Retina (tissue), 1 donor: ENCODE measurements at places on chromosomes 12 and 14.
A peak's percentile ranks its signal among the peaks of the same experiment; 100 is the strongest.

- DNase-seq, result no peak
These were observed 31.8 kb upstream of the COX6A1 start for GRCh38 chr12:120406069-120406468.

DNA sequence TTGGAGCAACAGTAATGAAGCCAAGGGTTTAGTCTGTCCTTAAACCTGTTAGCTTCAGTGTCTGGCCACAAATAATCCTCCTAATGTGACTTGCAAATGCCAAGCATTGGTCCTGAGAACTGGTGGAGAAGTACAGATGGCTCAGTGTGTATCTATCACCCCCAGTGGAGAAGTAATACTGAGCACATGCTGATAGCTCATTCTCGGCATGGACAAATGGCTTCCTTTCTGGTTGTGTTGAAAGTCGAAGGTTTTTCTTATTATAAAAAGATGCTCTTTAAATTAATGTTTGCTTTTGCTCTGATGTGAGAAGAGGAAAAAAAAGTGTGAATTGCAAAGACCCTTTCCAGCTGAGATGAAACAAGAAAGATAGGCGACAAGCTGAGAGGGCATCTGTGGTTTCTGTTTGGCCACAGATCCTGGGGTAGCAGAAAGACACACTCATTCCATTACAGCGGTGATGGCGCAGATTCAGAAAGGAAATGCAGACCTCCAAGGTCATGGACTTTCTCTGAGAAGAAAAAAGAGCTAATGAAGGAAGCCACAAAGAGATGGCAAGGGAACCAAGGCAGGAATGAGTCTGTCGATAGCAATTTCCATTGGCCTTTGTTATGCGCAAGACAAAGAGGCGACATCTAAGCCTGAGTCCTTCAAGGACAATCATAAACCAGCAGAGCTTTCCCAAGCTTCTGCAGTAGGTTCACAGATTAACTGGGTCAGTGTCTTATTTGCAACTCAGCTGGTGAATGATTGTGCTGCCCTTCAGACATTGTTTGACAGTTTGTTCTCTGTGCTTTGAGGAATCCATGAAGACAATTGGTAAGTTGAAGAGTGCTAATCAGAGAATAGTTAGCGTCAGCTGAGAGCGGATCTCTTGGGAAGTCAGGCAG is 155.5 kb upstream of the RGS6 start:
- DNase-seq, result peak; percentile 70

DNA sequence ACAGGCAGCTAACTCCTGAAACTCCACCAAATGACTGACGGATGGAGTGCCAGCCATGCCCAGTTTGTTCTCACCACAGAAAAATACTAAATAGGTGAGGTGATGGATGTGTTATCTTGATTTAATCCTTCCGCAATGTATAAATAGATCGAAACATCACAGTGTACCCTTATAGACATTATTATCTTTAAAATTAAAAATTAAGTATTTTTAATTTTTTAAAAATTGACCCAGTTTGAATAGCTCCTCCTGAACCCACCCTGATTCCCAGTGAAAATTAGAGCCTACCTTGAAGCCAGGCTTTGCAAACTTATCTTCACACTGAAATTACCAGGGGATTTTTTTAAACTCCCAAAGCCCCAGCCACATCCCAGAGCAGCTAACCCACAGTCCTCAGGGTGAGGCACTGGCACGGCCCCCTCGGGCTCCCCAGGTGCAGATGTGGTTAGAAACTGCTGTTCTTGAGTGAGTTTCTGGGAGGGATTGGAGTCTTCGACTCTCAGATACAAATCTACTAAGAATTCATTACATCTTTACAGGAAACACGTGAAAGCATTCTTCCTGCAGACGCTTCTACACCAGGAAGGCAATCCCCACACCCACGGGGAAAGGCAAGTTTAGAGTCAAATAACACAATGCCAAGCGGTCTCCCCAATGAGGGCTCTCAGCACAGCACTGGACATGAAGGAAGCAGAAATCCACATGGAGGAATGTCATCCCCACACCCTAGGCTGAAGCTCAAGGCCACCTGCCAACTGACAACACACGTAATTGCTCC is 126.4 kb downstream of the RIMBP2 start:
- peak; percentile 23 for DNase-seq

GRCh38 chr14:99717682-99718013 is 33.5 kb downstream of the CYP46A1 start:
- DNase-seq, result no peak

DNA sequence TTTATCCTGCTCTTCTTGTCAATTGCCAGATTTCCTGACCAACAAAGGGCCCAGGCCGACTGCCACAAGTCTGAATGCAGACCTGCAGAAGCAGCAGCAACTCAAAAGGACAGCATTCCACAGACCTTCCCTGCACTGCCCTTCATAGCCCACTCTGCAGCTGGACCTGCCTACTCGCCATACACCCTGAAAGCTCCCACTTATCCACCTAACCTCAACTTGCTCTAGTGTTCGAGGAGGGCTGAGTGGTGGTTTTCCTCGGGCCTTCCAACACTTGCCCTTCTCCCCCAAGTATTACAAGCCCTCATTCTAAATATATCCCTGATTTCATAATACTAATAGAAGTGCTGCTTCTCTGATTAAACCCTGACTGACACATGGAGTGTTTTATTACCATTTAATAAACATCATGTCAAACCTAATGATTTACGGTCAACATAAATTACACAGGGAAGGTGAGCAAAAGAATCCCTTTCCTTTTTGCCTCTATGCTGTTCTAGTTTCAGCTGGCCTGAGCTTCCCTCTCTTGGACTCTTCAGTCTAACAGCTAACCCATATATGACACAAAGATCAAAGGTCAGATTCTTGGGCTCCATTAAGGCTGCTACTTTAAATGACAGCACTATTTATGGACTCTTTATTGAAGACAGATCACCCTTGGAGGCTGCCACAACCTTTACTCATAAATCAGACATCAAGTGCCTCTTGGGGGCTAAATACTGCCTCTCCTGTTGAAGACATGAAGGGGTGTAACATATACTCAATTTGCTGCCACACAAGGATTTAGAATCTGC is 1546.9 kb upstream of the TMEM132C start:
- DNase-seq, result peak; percentile 34

- DNase-seq, result no peak
These were observed 146.2 kb upstream of the RFLNA start for GRCh38 chr12:124148481-124149273.

DNA sequence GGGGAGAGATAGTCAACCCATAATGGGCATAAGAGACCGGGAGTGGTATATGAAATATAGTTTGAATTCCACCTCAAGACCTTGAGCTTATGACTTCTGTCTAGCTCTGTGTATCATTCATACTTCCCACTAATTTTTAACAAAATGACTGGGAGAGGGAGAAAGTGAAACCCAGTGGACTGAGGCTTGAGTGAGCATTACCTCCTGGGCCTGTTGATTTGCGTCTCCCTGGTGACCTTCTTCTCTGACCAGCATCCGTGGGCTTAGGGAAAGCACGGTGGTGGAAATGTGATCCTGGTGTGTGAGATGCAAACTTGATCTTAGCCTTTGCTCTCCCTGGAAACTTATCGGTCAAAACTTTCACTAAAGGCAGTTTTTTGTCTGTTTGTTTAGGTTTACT is 207.9 kb upstream of the BCL2L14 start:
- no peak for DNase-seq

DNA sequence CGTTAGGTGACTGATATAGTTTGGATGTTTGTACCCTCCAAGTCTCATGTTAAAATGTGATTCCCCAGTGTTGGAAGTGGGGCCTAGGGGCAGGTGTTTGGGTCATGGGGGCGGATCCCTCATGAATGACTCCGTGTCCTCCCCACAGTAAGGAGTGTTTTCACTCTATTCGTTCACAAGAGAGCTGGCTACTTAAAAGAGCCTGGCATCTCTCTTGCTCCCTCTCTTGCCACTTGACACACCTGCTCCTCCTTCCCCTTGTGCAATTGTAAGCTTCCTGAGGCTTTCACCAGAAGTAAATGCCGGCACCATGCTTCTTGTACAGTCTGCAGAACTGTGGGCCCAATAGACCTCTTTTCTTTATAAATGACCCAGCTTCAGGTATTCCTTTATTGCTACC is 2.6 kb downstream of the IFI27L2 start:
- DNase-seq, result no peak

DNA sequence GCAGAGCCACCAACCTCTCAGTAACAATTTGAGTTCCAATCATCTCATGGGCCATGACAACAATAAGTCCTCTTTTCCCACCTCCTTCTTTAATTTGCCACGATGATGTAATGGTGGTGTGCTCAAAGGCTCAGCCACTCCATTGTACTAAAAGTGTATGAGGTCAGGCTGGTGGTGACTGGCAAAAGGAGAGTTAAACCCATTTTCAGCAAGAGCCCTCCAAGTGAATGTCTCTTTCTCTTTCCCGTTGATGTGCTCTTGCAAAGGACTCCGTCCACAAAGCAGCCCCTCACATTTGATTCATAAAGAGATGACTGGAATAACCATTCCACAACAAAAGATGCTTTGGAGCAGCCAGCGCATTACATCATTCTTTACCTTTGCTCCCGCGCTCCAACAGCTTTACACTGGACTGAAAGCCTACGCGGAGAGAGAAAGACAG is 41.6 kb downstream of the DUSP16 start:
- DNase-seq, result peak; percentile 67

- DNase-seq, result peak; percentile 92
These were observed 945 bp upstream of the HIP1R start for GRCh38 chr12:122834104-122834920.

DNA sequence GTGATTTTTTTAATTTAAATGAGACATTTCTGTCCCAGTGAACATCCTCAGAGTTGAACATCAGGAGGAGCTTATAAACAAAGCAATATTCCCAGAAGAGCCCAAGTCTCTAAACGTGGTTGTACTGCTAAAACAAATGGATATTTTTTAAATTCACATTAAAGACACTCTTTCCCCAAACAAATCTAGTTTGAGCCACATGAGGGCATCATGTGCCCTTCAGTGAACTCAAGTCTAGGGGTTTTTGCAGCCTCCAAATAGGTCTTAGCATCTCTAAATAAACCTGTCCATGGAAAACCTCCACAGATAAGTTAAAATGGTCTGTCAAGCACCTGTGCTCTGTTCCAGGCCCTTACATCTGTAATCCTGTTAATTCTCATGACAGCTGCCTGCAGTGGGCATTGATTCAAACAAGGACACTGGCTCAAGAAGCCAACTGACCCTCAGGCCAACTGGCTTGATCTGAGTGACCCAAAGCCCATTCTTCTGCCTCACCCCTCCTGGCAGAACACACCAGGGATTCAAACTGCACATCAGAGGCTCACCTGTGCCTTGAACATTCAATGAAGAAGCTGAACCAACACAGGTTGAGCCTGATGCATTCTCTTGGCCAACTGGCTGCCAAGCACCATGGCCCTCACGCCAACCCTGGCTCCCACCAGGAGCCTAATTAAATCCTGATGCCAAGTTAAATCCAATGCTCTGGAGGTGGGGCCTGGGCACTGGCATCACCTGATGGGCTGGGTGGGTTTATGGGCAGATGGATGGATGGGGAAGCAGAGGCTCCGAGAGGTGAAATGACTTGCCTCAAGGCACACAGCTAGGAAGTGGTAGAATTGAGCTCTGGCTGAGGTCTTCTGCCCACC is 8.6 kb downstream of the ISCU start:
- no peak for DNase-seq

DNA sequence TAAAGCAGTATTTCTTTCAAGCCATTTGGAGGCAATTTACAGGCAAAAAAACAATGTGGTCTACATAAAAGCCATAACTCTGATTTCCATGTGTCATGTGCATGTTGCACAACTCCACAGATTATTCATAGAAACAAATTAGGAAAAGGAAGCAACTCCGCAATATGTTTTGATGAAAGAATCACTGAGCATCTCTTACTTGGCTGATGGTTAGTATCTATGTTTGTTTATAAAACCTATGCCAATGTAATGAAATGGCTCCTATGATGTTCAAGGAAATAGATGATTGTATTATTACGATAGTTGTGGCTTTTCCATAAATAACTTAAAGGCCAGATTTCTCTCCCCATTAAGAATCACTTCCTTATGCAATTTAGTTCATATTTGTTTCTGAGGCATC is 373.7 kb downstream of the CCDC91 start:
- DNase-seq, result no peak

DNA sequence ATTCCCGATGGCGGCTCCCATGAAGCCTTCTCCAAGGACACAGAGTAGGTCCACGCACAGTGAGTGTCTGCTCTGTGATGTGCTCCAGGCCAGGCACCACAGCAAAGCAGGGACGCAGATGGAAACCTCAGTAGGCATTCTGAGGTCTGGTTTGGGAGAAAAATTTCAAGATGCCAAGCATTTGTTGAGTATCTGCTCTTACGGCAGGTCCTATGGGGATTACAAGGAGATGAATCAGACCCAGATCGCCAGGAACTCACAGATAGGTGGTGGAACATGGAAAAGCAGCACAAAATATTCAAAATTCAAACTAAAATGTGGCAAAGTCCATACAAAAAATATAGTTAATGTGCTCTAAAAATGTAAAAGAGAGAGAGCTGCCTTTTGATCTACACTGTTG is 684.9 kb upstream of the TMEM132C start:
- no peak for DNase-seq

- DNase-seq, result no peak
These were observed 126.8 kb upstream of the MAP1LC3B2 start for GRCh38 chr12:116432314-116432750.

DNA sequence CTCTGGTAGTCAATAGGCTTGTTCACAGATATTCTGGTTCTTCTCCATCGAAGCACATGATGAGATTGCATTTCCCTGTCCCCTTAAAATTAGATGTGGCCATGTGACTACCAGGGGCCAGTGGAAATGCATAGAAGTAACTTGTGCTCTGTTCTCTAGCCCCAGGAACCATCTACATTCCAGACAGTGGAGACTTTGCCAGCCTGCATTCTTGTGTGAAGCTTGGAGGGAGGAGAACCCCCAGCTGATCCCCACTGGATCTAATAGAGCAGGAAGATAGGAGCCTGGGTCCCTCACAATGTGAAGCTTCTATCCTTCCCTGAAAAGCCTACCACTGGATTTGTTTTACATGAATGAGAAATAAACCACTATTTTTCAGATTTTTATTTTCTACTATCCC is 130.1 kb downstream of the KITLG start:
- no peak for DNase-seq

GRCh38 chr14:36723530-36723929 is 61.9 kb downstream of the PAX9 start:
- DNase-seq, result no peak

DNA sequence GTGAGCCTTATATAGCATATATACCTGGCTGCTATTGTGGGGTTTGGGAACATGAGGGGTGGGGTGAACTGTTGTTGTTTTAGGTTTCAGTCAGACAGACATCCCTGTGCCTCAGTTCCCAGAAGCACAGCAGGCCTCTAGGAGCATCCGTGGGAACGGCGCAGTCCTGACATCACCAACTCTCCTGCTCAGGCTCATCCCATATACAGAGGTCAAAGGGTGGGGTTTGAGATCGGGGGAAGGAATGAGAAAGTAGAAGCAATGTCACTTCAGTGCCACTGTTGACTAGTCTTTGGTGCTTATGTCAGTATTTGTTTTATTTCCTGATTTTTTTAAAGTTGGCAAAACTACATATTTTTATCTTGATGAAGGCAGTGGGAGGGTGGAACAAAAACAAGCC is 43.1 kb upstream of the A2ML1 start:
- no peak for DNase-seq

DNA sequence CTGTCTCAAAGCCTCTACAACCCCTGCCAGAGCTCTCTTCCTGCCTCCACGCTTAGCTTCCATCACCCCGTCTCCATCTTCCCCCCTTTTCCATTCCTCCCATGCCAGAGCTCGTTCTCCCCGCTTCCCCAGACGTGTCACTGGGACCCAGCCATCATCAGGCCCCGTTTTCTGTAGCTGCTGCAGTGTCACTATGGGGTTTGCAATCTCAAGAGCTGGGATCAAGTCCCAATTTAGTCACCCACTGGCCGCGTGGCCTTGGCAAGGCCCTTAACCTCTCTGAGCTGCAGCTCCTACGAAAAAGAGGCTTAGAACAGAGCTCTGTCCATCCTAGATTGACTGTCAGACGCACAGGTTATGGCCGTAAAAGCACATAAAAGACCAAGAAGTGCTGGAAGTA is 901 bp upstream of the FAIM2 start:
- DNase-seq, result no peak
